ENCODE measurements at places on chromosomes 13 and 19. TPM values are rescaled to one million over a fixed set of nuclear protein-coding genes. Genes with fewer than 3 reads are reported as not detected.

PSG11 gene
- total RNA-seq = not detected

SHISA7 gene
- not detected for total RNA-seq

CEACAM4 gene
- not detected for total RNA-seq

DNA sequence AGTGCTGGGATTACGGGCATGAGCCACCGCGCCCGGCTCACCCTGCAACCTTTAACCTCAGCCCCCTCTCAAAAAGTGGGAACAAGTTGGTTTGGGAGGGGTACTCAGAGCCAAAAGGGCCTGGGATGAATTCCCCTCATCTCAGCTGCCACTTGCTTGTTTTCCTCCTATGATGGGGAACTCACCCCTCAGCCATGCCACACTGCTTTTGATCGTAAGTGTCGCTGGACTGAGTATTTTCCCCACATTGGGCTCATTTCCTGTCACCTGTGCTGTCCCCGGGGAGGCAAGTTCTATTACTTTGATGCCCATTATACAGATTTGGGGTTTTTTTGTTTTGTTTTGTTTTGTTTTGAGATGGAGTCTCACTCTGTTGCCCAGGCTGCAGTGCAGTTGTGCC, 6.5 kb downstream of the R3HDM4 start:
- H3K36me3 ChIP-seq = peaks cover 5% of the 10 kb centered on the region
- no peaks in the 10 kb centered on the region for H3K27me3 ChIP-seq
- H3K4me1 ChIP-seq = peaks cover 43% of the 10 kb centered on the region
- no peak for DNase-seq

DNA sequence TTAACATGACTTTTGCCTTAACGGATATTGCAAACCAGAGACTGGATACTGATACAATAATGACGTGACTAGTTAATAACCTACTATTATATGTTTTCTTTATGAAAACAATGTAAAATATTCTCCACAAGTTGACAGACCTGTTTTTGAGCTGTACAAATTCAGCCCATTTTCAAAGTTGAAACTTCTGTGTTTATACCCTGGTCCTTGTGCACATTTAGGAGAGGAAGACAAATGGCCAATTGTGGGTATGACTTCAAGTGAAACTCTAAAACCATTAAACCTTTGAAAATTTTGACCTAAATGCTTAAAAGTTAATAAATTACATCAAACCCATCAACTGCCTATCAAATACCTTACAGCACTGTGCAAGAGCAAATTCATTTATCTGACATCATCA, 8.9 kb downstream of the SPRY2 start:
- H3K36me3 ChIP-seq = no peaks in the 10 kb centered on the region
- H3K27ac ChIP-seq = no peak overlapping the region
- H3K4me3 ChIP-seq = no peak overlapping the region
- no peaks in the 10 kb centered on the region for H3K4me1 ChIP-seq

- H3K27ac ChIP-seq = peak overlapping the region; percentile 91
- peaks cover 76% of the 10 kb centered on the region for H3K4me1 ChIP-seq
- H3K4me3 ChIP-seq = peak overlapping the region; percentile 76
- H3K27me3 ChIP-seq = no peaks in the 10 kb centered on the region
Observed at GRCh38 chr13:30371649-30372265, 50.5 kb upstream of the UBE2L5 start.

GRCh38 chr19:41998246-41999020, 4.4 kb upstream of the ATP1A3 start:
- no peak overlapping the region for H3K27ac ChIP-seq
- no peak overlapping the region for H3K4me3 ChIP-seq
- H3K36me3 ChIP-seq = no peaks in the 10 kb centered on the region
- peaks cover 30% of the 10 kb centered on the region for H3K4me1 ChIP-seq
- H3K27me3 ChIP-seq = peaks cover 70% of the 10 kb centered on the region
- peak; percentile 58 for DNase-seq

GRCh38 chr19:33047422-33047821, 17.3 kb downstream of the RHPN2 start:
- H3K27me3 ChIP-seq = no peaks in the 10 kb centered on the region
- H3K4me1 ChIP-seq = no peaks in the 10 kb centered on the region
- no peak overlapping the region for H3K27ac ChIP-seq
- no peaks in the 10 kb centered on the region for H3K36me3 ChIP-seq

DNA sequence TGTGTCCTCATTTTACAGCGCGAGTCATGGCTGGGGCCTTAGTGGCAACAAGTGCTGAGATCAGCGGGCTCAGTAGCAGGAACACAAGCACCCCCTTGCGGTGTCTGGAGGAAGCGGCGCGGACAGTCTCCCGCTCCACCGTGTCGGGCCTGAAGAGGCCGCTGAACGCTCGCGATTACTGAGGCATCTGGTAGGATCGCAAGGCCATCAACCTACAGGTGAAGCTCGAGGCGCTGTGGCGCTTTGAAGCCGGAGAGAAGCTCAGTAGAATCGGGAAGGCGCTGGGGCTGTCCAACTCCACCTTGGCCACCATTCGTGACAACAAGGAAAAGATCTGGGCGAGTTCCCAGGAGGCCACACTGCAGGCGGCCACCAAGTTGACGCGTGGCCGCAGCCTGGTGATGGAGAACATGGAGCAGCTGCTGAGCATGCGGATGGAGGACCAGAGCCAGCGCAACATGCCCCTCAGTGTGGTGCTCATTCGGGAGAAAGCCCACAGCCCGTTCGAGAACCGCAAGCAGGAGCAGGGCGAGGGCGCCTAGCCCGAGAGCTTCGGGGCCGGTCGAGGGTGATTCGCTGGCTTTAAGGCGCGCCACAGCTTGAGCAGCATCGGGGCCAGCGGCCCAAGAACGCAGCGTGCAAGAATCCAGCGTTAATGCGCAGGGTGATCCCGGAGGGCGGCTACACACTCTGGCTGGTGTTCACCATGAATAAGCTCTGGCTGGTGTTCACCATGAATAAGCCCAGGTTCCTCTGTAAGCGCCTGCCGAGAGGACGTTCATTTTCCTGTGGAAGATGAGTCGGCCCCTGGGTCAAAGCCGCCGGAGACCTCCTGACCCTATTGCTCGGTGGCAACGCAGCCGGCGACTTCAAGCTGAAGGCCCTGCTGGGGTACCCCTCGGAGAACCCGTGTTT, 8.3 kb upstream of the MZF1 start:
- H3K27ac ChIP-seq = peak overlapping the region; percentile 79
- no peak overlapping the region for H3K4me3 ChIP-seq
- H3K27me3 ChIP-seq = no peaks in the 10 kb centered on the region
- peaks cover 17% of the 10 kb centered on the region for H3K4me1 ChIP-seq
- peaks cover 11% of the 10 kb centered on the region for H3K36me3 ChIP-seq
